ENCODE measurements at places on chromosomes 3 and 15.

GRCh38 chr15:44099671-44100070, 95.4 kb downstream of the FRMD5 start:
- no peak for DNase-seq

DNA sequence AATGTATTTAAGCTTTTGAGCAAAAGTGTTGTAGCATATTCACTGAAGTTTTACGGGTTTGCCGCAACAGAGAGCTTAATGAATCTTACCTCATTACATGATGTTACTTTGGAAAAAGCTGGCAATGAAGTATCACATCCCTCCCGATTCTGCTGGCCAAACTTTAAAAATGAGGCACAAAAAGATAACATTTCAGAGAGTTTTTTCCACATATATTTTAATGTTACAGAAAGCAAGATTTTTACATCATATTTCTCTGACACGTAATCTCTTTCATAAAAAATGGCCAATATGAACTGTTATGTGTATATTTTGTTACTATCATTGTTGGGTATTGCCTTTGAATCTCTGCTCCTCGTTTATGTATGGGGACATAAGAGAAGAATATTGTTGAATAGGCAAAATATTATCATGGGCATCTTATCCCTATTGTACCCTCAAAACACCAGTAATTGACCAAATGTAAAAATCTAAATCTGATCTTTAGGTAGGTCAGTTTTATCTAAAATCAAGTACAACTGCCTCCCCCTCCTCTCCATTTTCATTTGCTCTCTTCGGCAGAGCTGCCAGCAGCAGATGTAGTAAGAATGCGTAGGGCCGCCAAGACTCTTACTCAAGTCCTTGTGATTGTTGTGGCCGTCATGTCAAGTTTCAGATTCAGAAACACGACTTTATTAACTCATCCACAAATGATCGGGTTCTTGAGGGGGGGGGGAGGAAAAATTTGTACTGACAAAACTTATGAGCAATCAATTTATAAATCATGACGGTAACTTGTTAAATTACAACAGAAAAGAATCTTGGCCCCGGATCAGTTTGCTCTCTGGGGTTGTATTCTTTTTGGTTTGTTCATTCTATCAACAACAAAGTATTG, 106.7 kb upstream of the THRB start:
- DNase-seq: no peak

DNA sequence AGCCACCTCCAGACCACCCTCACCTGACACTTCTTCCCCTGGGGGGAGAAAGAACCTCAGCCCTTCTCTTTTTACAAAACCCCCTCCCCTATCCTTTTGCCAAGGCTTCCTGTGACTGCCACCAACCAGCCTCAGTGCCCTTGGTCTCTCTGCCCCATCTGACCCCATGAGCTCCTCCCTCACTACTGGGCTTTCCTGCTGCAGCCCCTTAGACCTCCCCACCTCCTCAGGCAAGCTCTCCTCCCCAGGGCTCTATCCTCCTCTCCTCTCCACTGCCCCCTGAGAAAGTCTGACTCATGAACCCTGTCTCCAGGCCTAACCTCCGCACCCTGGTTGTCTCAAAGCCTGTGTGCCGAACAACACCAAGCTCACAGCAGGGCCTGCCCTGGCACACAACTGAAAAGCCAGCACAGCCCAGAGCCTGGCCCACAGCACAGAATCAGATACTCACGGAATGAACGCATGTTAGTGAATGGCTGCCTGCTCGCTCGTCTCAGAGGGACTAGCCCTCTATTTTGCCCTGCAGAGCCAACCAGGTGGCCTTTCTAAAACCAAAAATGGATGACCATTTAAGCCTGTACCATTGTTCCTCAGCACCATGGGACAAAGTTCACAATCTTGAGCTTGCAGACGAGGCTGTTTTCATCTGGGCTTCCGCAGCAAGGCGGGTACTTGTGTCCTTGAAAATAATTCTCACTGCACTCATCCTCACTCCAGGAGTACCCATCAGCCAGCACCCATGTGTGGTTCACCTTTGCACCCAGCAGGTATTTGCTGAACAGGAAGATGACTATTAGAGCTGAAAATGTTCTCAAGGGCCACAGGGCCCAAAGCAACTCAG, 1.7 kb downstream of the CHDH start:
- no peak for DNase-seq

- no peak for DNase-seq
Observed at GRCh38 chr3:73605412-73605811, 19.3 kb downstream of the PDZRN3 start.

DNA sequence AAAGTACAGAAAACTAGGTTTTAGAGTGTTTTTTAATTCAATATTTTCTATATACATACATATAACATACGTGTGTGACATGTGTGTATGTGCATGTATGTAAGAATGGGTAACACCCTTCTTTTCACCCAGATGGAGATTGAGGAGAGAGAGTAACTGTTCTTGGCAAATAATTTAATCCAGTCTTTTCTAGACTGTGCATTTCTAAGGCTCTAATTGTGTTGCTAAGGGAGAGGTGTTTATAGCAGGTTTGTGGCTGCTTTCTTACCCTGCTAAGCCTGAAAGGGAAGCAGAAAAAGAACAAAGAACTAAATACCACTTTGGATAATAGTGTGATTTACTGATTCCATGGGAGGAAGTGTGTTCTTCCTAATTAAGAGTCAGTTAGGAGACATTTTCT, 46.0 kb upstream of the ALDH1L1 start:
- no peak for DNase-seq

DNA sequence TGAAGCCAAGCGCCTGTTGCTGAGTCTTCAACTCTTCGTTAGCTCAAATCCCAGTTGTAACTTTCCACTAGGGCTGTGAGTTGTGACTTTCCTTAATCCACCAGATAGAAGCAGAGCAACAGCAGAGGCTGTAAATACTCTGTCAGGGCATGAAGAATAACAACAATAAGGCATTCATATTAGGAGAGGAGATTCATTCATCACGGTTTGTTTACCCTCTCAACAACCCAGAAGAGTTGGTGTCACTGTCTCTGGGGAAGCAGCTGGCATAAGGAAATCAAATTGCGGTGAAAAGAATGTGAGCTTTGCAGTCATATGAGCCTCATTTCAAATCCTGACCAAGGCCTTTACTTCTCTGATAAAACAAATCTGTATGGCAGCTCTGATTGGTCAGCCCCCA, 184.8 kb downstream of the SHQ1 start:
- DNase-seq: no peak

- DNase-seq: peak; percentile 18
Observed at GRCh38 chr3:5011555-5012256, 32.5 kb downstream of the BHLHE40 start.

DNA sequence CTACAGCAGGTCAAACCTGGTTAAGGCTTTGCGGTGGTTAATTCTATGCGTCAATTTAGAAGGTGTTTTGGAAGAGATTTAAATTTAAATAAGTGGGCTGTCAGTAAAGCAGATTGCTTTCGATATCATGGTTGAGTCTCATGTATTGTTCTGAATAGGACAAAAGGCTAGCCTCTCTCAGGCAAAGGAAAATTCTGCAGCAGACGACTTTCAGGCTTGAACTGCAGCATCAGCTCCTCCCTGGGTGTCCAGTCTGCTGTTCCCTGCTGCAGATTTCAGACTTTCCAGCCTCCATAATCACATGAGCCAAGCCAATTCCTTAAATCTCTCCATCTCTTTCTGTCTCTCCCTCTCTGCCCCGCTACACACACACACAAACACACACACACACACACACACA, 143.2 kb downstream of the TUSC7 start:
- no peak for DNase-seq

- DNase-seq: no peak
Observed at GRCh38 chr15:34339946-34340345, 2.4 kb upstream of the SLC12A6 start.

DNA sequence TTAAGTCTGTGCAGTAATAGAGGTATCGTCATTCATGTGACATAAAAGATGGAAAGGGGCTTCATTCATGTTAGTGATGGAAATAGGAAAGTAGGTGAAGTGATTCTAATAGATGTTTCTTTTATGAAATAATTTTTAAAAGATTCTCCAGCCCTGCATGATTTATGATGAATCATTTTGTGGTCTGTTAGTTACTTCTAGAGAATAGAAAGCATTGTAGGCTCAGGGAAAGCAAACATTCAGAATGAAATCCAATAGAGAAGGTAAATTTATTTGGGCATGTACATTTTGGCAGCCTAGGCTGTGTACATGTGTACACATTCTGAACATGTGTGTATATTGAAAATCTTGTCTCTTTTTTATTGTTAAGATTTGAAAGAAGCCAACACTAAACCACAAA, 23.1 kb downstream of the PPARG start:
- no peak for DNase-seq

GRCh38 chr15:73957276-73957675, 31.0 kb downstream of the LOXL1 start:
- DNase-seq: no peak

DNA sequence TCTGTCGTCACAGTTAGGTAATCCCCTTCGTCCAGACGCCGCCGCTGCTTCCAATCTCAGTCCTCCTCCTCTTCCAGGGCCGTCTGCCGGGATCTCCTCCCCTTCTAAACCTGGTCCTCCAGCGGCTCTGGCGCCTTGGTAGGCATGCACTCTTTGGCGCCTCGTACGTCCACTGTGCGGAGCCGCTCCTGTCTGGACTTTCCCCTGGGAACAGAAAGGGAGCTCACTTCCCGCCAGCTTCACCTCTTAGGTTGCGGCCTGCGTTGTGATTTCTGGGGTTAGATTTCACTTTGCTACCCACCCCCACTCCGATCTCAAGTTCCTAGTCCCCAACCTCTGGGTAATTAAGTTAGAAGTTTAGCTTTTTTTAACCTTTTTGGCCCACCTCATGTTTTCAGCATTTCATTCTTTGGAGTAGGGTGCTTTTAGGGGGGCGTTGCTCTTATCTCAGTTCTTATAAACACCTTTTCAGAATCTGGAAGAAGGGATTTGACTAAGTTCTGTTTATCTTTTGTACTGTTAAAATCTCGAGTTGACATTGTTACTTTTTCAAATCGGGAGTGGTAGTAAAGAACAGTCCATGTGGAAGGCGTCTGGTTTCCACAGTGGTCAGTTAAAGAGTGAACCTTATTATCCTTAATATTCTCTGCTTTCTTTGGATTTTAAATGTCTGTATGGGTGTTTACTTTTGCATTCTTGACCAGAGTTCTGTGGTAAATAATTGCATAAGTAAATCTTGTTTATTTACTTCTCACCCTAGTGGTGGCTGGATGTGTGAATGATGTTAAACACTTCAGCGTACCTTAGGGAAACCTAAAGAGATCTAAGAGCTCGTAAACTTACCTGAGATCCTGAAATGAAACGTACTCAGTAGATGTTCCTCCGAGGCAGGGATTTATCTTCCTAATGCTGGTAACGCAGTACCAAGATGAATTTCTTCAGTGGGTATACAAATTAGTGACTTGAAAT, 611 bp downstream of the CTDSPL2 start:
- DNase-seq: no peak

- no peak for DNase-seq
Observed at GRCh38 chr3:55331524-55331923, 155.6 kb downstream of the WNT5A start.

DNA sequence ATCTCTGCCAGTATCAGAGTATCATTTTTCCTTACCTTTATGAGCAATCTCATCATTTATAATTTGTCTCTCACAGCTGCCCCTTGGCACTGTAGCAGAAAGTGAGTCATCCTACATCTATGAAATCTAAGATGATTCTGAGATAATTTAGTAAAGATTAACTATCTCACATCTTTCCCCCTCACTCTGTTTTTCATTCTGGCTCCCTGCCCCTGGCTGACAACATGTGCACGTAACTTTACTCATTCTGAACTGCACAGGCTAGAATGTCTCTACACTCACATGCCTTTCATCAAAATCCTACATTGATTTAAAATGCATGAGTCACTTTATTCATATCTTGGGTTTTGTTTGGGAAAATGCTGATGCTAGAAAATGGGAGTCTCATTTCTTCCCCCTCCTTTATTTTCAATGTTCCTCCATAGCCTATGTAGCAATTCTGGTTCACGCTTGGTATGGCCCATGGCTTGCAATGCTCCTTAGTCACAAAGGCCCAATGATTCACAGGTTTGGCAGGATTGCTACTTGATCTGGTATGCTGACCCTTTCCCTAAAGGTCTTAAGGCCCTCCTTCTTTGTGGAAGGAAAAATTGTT, 838.5 kb downstream of the TUSC7 start:
- DNase-seq: no peak

- no peak for DNase-seq
Observed at GRCh38 chr3:51392355-51393133, 1.5 kb downstream of the RBM15B start.

GRCh38 chr3:113698956-113699355, 2.5 kb upstream of the USF3 start:
- DNase-seq: no peak

GRCh38 chr3:128319107-128319506, 147.6 kb downstream of the DNAJB8 start:
- no peak for DNase-seq

DNA sequence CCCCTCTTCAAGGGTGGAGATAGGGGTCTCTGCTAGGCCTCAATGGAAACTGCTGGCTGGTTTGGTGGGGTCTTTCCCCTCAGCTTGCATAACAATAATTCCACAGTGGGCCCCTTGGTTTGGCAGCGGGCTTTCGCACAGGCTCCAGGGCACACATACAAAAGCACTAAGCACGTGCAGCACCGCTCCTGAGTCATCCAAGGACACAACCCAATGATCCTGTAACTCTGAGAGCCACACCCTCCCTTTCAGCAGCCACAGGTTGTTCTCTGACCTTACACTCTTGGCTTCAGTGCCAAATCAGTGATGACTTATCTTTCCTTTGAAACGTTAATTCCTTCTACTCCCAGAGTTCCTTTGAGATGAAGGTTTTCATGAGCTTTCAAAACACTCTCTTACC, 41.7 kb downstream of the DAPK2 start:
- DNase-seq: no peak

DNA sequence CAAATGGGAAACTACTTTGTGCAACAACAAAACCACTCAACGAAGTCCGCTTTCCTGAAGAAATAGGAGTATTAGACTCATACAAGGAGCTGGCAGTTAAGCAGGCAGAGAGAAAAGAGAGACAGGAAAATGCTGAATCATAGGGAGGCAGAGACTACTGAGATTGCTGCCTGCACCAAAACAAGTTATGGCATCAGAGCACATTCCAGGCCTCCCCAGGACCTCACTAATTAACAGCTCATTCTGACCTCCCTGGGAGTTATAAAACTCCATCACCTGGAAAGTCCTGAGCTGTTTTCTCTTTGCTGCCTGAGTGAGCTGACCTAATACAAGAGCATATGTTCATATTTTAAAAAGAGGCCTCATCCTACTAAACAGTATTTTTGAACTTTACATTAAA, 741.0 kb downstream of the MCTP2 start:
- no peak for DNase-seq

DNA sequence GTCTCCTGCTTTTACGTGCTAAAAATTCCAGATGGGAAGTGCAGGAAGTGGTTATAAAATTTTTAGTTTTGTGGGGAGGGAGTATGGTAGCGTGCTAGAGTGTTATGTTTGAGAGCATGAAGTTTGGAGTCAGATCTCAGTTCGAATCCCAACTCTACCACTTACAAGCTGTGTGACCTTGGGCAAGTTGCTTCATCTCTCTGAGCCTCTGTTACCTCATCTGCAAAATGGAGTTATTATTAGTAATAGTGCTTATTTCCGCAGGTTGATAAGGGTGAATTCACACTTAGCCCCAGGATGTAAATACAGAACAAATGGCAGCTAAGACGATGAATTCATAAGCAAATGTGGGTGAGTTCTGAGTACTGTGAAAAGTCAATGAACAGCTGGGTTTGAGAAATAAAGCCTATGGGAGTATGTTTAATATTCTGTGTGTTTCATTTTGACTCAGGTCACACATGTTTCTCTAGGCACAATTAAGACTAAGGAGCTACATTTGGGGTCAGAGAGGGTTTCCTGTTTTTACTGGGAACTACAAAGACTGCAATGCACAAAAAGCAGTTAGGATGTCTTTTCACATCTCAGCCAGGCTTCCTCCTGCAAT, 73.1 kb upstream of the FEZF2 start:
- DNase-seq: no peak
